ENCODE measurements at places on chromosomes 4 and X.

DNA sequence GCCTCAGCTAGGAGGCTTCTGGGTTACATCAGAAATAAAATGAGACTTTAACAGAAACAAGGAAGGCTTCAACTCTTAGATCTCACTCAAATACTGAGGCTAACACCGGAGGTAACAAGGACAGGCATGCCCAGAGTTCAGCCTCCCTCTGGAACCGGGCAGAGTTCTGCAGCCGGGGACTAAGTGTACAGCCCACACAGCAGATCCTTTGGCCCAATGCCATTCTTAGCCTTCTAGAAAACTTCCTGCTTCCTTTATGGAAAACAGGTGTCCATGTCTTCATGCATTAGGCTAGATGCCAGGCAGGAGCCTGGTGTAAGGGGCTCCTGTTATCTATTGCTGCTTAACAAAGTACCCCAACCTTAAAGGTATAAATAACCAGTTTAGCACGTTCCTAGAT, 369.7 kb downstream of the BCOR start:
- no peak for DNase-seq

GRCh38 chrX:40908857-40909475, 173.6 kb upstream of the MED14 start:
- DNase-seq: no peak

- no peak for DNase-seq
Observed at GRCh38 chr4:185637163-185637875, 102.0 kb upstream of the PDLIM3 start.

DNA sequence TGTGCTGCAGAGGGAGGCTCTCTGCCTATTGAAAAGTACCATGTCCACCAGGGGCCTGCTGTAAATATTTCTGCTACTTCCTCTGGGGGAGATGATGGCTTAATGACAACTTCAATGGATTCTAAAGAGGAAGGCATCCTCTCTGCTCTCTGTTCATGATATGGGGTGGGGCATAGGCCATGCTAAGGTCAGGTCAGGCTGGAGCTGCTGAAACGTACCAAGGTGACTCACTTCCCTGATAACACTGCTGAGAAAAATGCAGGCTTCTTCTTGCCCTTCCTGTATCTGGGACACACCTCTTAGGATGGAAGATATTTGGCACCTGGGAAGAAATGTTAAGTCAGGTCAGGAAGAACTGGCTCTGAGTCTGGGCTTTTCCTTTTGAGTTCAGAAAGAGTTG, 31.5 kb downstream of the HS3ST1 start:
- DNase-seq: no peak

- no peak for DNase-seq
Observed at GRCh38 chr4:127284236-127284635, 348.5 kb upstream of the INTU start.

DNA sequence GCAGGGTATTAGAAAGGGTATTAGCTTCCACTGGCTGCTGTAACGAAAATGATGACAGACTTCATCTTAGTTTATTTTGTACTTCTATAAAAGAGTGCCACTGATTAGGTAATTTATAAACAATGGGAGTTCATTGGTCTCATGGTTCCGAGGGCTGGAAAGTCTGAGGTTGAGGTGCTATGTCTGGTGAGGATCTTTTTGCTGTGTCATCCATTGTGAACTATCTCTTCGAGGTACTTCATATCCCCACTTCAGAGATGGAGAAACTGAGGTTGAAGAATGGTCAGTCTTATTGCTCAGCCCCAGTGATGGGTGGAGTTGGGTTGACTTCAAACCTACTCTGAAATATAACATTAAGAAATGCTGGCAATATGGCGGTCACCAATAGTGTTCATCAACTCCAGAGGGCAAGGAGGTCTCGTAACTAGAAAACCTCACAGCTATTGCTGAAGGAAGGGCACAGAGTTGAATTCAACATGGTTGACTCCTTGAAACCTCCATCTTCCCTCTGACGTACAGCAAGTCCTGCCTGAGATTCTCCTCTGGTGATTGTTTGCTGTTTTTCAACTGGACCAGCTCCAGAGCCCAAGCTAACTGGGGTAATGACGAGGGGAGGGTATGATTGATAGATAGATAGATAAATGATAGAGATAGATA, 53.6 kb upstream of the SHOX start:
- DNase-seq: no peak

DNA sequence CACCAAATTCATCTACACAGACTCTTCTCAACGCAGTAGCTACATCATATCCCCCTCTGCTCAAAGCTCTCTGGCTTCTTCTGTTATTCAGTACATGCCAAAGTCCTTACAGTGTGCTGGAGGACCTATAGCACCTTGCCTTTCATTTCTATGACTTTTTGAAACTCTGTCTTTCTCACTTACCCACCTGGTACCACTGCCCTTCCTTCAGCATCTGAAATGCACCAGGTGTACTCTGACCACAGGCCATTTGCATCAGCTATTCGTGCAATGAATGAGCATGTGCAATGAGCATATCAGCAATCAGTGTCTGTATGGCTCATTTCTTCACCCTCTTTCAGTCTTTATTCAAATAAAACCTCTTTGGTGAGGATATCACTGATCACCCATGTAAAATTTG, 399.9 kb downstream of the RAB28 start:
- DNase-seq: no peak

DNA sequence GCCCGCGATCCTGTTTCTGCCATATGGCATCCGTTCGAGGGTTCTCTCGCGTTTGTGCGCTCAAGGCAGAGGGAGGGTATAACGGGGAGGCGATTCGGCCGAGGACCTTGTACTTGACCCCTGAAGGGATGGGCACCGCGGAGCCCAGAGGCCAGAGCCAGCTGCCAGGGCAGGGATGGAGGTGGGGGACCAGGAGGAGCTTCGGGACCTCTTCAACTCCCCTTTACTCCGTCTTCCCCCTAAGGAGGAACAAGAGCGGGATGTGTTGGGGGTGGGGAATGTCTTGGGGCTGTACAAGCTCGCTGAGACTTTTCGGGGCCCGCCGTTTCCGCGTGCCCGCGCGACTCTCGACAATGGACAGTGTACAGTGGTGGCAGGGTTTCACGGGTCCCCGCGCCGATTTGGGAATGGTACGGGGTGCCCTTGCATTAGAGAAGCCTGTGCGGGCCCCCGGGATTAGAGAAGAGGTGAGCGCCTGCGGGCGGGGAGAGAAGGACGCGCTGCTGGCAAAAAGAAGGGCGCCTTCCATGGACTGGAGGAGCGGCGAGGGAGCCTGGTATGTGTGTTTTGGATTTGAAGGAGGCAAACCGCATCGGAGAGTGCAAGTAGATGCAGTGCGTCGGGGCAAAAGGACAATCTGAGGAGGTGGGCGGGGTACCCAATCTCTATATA, 760 bp downstream of the UGT8 start:
- DNase-seq: no peak
